ENCODE measurements at places on chromosomes 13 and 19.

DNA sequence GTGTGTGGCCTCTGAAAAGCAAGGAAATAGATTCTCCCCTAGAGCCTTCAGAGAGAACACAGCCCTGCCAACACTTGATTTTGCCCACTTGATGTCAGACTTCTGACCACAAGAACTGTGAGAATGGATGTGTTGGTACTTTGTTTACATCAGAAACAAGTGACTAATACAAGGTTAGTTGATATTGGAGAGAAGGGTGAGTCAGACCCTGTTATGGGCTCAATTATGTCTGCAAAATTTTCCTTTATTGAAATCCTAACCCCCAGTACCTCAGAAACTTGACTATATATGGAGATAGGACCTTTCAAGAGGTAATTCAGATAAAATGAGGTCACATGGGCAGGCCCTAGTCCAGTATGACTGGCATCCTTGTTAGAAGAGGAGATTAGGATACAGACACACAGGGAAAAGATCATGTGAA is 226.7 kb downstream of the RFC3 start:
- no peak for DNase-seq

DNA sequence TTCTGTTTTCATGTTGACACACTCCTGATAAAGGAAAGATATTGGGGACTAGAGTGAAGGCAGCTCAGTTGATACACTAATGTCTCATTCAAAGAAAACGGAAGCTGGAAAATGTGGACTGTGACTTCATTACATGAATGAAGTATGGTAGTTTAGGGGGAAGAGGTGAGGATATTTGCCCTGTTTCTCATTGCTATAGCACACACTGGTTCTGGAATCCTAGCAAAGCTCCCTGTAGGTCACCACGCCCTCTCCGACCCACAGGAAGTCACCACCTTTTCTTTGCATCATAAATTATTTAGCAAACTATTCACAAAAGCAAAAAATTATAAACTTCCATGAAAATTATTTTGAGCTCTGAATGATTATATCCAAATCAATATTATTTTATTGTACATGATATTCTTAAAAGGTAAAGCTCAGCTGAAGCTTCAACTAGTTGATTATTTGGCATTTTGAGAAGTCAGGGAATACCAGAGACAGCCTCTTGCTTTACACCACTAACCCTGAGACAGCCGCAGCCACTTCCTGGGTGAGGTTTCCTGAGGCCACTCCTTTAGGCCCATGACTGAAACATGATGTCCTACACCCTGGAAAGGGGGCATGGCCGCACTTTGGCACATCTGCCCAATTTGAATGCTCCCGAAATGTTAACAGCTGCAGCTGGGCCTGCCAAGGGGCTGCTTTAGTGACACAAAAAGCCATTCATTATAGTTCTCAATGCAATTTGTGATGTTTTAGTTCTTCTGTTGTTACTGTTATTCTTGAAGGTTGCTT is 50.0 kb upstream of the WDFY2 start:
- DNase-seq: no peak

- no peak for DNase-seq
Observed at GRCh38 chr13:24133021-24133795, 27.3 kb upstream of the SPATA13 start.

DNA sequence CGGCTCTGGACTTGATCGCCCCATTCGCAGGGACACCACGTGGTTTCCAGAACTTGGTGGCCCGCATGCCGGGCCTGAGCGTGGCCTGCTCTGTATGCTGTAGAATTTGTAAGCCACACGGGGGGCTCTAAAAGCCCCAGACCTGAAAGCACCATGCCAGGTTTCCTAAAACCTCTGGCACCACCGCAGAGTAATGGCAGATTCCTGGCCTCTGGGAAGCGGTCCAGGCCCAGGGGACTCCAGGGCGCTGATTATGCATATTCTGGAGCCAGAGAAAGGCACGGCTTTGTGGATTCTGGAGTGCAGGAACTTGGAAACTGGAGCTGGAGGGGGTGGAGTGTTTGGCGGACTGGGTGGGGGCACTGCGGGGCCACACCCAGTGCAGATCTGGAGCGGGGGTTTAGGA is 3.7 kb downstream of the FTL start:
- DNase-seq: no peak

- no peak for DNase-seq
Observed at GRCh38 chr13:40346592-40346991, 319.8 kb downstream of the FOXO1 start.

GRCh38 chr19:589693-590395 is at the start of gene HCN2:
HCN2 (plus strand) TSS chr19:589881; CDS start chr19:589946, 65 bp downstream.
- no peak for DNase-seq

- no peak for DNase-seq
Observed at GRCh38 chr13:76711550-76712182, 174.5 kb downstream of the KCTD12 start.

GRCh38 chr19:40768869-40769268 is 6.5 kb upstream of the MIA start:
- no peak for DNase-seq

DNA sequence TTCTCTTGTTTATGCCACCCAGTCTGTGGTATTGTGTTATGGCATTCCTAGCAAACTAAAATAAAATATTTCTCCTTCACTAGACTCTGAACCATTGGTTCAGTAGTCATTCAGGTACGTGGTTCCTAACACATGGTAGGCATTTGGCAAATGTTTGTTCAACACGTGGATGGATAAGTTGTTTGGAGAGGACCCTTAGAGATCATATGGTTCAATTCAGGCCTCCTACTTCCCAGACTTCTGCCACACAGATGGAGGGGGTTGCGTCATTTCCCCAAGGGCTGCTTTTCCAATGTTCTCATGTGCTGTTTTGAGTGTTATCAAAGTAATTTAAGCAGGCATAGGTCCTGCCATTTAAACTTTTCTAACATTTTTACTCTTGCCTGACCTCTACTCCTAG is 6.7 kb downstream of the CXCL17 start:
- DNase-seq: no peak

Data from hematopoietic multipotent progenitor cell treated with erythropoietin and hydrocortisone succinate and interleukin-3 and kit ligand, for 17 days (in vitro differentiated cells).